ENCODE measurements at places on chromosomes 16 and 17.

DNA sequence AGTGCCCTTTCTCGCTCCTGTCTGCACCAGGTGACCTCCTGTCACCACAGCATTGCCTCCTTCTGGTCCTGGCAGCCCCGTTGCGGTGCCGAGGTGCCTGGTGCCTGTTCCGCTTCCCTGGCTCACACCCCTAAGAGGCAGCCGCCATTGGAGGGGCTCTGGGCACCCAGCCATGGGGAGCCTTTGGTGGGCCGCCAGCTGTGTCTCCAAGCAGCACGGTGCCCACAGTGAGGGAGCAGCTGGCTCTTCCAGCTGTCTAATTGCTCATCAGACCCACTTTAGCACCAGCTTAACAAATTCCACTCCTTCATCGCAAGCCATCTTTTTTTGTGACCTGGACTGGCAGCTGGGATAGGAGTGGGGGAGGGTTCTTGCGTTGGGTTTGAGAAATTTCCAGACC, 276.1 kb downstream of the SNX29 start:
- DNase-seq = no peak

DNA sequence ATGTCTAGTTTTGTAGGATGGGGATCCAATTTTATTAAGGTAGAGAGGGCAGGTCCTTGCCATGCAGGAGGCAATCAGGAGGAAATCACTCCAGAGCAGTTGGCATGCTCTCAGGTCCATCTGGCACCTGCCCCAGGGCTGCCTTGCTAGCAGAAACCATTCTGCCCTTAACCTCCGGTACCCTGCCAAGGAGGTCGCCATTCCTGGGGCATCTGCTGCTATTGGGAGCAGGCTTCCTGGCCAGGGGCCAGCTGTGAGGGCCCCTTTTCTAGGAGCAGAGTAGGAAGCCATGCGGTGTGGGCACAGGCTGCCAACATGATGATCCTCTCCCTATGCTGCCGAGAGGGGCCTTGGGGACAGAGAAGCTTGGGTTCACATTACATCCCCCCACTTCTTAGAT, 47.6 kb upstream of the MGAT5B start:
- no peak for DNase-seq

DNA sequence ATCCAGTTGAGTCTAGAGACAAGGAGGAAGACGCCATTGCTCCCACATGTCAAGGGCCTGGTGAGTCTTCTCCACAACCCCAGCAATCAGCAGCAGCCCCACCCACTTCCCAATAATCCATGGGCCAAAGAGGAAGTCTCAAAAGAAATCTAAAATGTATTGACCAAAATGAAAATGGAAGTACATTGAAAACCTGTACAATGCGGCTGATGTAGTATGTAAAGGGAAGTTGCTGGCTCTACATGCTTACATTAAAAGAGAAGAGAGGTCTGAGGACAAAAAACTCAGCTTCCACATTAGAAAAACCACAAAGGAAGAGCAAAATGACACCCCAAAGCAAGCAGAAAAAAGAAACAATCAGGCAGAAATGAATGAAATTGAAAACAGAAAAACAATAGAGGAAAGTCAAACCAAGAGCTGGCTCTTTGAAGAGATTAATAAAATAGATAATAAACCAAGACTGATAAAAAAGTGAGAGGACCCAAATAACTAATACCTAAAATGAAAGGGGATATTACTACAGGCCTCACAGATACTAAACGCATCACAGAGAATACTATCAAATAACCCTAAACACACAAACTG, 100.6 kb upstream of the METRNL start:
- DNase-seq = no peak

GRCh38 chr16:30139583-30140481, 16.8 kb upstream of the MAPK3 start:
- peak; percentile 14 for DNase-seq

GRCh38 chr17:44117351-44117750, 6.1 kb downstream of the HDAC5 start:
- DNase-seq = no peak
